ENCODE measurements at places on chromosomes 6 and 20.

GRCh38 chr6:35468980-35469750 lies 964 bp downstream of the RPL10A start:
- no peak for DNase-seq

DNA sequence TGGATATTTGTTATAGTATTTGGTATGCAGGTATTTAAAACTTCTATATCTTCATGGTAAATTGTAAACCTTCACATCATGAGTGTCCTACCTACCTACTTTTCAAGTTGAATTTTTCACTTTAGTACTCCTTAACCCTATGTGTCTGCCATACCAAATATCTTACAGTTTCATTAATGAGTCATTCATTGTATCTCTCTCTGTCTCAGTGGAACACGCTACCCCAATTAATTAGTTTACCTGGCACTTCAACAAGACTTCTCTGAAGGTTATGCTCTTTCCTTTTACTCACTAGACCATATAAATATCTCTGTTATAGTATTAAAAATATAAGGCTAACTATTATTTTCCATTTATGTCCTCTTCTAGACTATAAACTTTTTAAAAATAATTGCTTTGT lies 123.9 kb upstream of the GJE1 start:
- DNase-seq = no peak

DNA sequence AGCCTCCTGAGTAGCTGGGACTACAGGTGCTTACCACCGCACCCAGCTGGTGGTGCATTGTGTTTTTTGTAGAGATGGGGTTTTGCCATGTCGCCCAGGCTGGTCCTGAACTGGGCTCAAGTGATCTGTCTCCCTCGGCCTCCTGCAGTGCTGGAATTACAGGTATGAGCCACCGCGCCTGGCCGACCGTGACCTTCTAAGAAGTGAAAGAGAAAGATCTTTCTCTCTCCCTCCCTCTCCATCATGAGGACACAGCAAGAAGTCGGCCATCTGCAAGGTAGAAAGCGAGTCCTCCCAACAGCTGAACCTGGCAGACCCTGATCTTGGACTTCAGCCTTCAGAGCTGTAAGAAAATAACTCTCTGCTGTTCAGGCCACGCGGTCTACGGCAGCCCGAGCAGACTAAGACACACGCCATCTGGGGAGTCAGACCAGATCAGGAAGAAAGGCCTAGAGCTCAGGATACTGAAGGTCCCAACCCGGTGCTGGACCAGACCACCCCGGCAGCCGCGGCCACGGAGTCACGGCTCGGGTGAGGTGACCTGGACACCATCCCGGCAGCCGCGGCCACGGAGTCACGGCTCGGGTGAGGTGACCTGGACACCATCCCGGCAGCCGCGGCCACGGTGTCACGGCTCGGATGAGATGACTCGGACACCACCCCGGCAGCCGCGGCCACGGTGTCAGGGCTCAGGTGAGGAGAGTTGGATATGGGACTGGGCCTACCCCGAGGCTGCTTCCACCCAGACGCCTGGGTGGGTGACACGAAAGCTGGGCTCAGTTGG lies 9.6 kb downstream of the GMEB2 start:
- DNase-seq = no peak

DNA sequence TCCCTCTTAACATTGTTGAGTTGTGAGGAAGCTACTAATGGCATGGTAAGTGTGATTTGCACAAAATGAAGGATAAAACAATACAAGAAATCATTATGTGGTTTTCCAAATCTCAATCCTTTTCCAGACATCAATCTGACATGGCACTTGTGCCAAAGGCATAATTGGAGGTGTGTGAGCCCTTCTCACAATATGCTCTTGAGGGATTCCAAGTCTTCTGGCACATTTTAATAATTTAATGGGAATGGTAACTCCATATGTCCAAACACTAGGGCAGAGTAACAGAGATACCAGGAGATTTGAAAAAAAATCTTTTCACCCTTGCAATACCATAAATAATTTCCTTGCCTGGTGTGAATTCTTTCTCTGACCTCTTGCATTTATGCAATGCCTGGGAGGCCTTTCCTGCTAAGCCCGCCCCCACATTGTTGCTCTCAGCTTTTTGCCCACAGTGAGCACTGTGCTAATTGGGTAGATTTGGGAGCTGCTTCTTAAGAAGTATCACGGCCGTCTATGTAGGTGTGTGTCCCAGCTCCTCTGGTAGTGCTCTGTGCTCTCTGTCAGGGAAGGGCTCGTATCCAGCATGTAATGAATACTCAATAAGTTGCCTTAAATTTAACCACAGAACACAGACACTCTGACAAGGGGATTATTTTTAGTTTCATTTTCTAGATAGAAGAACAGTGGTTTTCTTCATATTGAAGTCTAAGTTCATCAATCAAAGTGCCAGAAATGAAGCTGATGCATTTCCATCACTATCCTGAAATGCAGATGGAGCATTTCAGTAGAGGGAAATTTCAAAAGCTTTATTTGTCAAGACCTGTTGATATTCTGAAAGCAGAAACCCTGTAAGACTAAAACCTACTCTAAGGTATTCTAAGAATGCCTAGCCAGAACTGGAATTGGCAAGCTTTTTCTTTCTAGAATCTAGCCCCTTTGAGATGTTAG lies 54.4 kb upstream of the CEP85L start:
- DNase-seq = peak; percentile 77

- no peak for DNase-seq
Observed at GRCh38 chr20:32966382-32966781, 37.9 kb downstream of the SUN5 start.

- no peak for DNase-seq
Observed at GRCh38 chr6:163963205-163964120, 548.9 kb downstream of the QKI start.

GRCh38 chr6:42099340-42100028 lies 42.9 kb downstream of the C6orf132 start:
- peak; percentile 72 for DNase-seq

GRCh38 chr6:47041741-47042140 lies 391 bp downstream of the ADGRF1 start:
- DNase-seq = no peak

DNA sequence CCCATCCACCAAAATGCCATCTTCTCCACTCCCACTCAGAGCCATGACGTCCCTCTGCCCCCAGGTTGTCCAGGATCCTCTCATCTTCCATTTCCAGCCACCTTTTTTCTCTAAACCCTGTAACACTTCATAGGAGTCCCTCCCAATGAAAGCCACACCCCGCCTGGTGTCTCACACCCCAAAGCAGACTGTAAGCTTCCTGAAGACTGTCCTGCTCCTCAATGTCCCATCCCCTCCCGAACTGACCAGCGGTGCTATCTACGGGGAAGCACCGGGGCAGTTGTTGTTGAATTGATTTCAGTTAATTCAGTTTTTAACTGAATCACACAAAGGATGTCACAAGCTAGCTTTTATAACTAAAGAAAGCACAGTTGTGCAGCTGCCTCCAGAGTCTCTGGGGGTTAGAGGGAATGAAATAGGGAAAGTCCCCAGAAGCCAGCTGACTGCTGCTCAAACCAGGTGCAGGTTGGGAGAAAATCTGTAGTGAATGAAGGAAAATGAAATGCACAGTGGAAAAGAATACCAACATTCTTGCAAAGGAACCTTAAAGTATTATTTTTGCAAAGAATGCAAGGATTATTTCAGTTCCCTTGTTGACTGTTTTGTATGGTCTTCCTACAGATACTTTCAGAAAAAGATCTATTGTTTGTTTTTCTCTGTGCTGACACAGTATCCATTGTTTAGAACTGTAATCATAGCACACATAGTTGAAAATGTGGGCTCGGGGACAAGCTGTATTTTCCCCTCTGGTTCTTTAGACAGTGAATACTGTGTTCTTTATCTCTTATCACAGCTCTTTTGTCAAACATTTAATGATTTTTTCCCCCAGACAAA lies 222.6 kb upstream of the QKI start:
- DNase-seq = peak; percentile 11

- DNase-seq = no peak
Observed at GRCh38 chr6:11684901-11685480, 93.6 kb downstream of the ADTRP start.

DNA sequence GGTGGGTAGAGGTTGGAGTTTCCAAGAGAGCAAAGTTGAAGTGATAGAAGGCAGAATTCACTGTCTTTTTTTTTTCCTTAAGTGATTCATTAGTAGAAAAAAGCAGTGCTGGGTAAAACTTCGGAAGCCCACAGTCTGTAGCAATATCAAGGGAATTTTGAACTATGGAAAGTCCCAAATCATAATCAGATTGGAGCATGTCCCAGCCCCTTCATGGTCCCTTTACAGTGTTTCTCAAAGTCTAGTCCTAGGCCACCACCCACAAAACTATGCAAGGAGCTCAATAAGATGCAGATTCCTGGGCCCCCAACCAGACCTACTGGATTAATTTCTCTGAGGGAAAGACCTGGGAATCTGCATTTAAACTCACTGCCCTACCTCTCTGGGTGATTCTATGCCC lies 22.6 kb downstream of the NEDD9 start:
- DNase-seq = peak; percentile 90

DNA sequence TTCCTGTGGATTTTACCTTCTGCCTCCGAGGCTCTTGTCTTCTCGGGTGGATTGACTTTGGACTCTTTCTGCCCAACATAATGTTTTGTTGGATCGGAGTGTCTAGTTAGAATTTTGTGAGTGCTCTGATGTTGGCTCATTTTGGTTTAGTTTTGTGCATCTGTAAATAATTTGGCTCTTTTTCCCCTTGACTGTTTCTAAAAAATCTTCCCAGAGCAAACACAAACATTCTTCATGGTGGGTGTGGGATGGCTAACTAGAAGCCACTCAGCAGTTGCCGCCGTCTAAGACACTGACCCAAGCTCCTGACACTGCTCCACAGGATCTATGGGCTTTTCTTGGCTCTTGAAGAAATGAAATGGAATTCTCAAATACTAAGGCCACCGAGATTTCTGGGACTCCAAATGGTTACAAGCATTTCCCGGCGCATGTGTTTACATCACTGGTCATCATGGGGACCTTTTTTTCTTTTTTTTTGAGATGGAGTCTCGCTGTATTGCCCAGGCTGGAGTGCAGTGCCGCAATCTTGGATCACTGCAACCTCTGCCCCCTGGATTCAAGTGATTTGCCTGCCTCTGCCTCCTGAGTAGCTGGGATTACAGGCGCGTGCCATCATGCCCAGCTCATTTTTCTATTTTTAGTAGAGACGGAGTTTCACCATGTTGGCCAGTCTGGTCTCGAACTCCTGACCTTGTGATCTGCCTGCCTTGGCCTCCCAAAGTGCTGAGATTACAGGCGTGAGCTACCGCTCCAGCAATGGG lies 92.0 kb upstream of the FRMD1 start:
- DNase-seq = no peak

GRCh38 chr6:137426007-137426689 lies 68.0 kb downstream of the OLIG3 start:
- no peak for DNase-seq

DNA sequence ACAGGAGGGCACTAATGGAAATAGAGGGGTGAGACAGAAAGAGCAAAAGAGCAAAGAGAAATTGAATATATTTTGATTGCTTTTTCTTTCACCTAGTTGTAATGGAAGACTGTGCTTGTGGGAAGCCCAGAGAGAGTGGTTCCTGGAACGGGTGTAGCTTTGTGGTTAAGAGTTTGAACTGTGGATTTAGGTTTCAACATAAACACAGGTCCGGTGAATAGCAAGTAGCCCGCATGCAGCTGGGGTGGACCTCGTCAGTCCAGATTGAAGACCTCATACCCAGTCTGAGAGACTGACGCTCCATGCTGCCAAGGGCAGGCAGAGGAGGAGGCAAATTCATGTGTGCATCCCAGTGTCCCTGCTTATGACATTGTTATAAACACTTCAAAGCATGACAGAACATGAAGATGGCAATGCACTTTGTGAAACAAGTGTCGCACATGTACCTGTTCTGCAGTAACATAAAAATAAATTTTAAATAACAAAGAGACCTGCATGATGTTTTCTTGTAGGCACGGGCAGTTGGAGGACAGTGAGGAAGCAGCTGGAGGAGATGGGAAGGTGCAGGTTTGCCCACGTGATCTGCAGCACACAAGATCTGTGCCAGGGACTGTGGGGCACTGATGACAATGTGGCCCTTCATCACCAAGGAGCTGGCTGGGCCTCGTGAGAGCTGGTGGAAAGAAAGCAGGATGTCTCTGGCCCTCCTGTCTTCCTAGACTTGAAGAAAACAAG lies 220.5 kb upstream of the SSTR4 start:
- DNase-seq = no peak

DNA sequence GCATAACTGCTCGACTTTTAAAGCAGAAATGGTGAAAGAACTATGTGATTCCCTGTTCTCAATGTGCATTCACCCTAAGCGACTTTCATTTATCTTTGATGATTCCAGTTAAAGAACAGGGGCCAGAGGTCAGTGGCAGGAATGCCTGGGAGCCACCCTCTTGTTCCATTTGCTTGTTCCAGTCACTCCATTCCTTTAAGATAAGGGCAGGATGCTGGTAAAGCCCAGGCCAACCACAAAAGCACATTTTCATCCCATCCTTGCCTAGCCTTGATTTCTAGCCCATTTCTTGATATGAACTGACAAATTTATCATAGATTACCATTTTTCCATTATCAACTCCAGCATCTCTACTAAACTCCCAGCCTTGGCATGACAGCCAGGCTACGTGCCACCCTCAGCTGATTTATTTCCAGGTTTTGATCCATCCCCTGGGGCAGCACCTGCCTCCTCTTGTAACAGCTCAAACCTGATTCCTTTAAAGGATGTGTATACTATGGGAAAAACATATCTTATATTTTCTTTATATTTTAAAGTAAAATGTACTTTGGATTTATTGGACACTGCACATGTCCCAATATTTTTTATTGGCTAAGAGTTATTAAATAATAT lies 19.2 kb downstream of the HMGN3 start:
- peak; percentile 41 for DNase-seq

DNA sequence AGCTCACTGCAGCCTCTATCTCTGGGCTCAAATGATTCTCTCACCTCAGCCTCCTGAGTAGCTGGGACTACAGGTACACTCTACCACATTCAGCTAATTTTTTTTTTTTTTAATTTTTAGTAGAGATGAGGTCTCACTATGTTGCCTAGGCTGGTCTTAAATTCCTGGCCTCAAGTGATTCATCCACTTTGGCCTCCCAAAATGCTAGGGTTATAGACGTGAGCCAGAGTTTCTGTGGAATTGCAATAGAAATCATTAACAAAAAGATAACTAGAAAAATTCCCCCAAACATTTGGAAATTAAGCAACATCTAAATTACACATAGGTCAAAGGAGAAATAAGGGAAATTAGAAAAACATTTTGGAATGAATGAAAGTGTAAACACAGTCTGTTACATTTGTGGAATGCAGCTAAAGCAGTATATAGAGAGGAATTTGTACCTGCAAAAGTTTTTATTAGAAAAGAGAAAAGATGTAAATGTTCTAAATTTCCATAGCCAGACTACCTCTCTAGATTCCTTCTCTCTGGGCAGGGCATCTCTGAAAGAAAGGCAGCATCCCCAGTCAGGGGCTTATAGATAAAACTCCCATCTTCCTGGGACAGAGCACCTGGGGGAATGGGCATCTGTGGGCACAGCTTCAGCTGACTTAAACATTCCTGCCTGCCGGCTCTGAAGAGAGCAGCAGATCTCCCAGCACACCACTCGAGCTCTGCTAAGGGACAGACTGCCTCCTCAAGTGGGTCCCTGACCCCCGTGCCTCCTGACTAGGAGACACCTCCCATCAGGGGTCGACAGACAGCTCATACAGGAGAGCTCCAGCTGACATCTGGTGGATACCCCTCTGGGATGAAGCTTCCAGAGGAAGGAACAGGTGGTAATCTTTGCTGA lies 51.3 kb downstream of the ATRN start:
- no peak for DNase-seq
